ENCODE measurements at places on chromosomes 5 and 9.

GRCh38 chr5:148950471-148950863, 112.4 kb downstream of the SH3TC2 start:
- DNase-seq = no peak

- DNase-seq = no peak
These were observed 416.1 kb upstream of the IZUMO3 start for GRCh38 chr9:24961762-24962161.

DNA sequence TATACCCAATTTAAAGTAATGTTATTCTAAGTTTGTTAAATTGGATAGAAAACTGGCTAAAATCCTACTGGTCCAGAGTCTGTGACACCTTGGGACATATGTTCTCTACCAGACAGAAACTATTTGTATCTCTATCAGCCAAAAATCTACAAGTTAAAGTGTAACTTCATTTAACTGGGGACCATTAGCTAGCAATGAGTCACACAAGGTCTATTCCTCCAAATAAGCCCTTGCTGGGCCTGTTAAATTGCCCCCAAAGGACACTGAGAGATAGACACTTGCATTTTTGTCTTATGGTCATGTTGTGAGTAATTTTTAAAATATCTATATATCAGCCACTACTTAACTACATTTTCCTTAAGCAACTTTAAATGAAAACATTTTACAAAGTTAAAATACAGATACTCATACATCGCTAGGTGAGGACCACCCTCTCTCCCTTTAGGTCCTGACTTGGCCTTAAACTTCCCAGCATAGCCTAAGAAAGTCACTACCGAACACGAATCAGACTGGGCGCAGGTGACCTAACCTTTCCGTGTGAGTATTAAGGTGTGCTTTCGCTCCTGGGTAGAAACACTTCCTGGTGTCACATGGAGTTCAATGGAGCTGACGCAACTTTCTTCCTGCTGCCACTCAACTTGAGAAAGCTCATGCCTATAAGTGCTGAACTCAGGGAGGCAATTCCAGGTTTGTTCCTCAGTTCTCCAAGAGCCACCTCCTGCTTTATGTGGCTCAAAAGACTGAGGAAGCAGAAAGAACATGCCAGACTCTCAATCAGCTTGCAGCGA, 249.1 kb downstream of the DIRAS2 start:
- DNase-seq = no peak

GRCh38 chr5:31459594-31459993, 72.3 kb downstream of the DROSHA start:
- no peak for DNase-seq

DNA sequence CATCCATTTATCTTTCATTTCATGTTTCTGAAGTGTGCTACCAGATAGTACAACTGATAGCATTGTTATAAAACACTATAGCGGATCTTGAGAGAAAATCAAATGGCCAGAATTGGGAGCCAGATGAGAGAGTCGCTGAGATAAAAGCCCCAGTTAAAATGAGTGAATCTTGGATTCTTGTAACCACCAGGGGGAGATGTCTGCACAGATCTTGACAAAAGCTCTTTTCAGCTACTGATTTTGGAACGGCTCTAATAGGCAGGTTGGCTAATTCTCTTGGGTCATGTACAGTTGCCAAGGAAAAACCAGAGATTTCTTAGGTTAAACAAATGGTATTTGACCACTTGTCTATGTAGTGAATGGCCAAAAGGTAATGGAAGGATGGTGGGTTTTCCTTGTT, 21.7 kb downstream of the F2RL2 start:
- no peak for DNase-seq

GRCh38 chr9:15873573-15874177, 320.8 kb downstream of the CCDC171 start:
- no peak for DNase-seq

DNA sequence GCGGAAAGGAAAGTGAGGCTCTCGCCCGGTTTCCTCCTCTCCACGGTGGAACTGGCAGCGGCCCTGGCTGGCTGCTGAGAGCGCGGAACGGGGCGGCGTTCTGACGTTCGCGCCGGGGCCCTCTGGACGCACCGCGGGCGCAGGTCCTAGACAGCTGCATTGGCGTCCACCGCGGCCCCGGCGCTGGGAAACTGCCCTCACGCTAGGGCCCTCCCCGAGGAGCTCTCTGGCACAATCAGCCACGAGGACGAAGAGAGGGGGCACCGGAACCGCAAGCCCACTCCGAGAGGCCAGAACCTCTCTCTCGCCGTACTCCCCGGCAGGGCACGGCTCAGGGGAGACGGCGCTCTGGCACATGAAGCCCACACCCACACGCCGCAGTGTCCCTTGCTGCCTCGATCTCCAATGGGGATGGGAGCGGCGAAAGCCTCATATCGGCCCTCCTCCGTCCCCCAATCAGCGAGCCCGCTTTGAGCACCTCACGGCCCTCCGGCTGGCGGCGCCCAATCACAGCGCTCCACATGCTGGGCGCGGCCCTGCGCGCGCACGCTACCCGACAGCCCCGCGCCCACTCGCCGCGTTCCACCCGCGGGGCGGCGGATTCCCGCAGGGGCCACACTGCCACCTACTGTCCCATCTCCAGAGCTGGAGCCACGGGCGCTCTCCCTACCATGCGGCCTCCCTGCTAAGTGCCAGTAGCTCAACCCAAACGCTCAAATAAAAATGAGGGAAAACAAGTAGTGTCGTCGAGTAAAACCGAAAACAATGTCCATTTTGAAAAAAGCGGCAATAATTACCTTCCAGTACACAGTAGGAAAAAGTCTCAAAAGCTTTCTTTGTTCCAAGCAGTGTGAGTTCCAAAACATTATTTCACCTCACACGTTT, 11.8 kb downstream of the MRPS27 start:
- DNase-seq = peak; percentile 97

GRCh38 chr9:127452691-127453090, 1.4 kb downstream of the LRSAM1 start:
- DNase-seq = no peak

DNA sequence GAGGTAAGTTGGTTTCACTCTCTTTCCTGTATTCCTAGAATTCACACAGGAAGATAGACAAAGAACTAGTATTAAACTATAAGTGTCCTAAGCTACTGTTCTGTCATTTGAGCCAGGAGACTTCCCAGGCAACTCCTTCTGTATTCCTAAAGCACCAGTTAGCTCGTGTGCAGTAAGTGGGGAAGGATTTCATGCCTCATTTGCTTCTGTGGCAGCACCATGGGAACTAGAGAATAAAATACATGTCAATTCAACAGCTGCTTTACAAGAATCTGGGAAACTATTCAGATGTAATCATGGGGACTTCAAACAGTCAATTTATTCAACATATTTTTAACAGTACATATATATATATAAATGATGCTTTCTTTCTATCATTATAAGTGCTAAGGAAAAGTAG, 762.3 kb downstream of the PRELID2 start:
- no peak for DNase-seq

- no peak for DNase-seq
These were observed 15.1 kb downstream of the AK3 start for GRCh38 chr9:4725706-4726442.
